Activated T-cell treated with anti-CD3 and anti-CD28 coated beads, Interleukin-2, amount 50 U/mL, for 4 hours (primary cell): ENCODE measurements at places on chromosomes 1 and 21.

GRCh38 chr21:38631676-38632075, 133.4 kb upstream of the ERG start:
- DNase-seq, result no peak

DNA sequence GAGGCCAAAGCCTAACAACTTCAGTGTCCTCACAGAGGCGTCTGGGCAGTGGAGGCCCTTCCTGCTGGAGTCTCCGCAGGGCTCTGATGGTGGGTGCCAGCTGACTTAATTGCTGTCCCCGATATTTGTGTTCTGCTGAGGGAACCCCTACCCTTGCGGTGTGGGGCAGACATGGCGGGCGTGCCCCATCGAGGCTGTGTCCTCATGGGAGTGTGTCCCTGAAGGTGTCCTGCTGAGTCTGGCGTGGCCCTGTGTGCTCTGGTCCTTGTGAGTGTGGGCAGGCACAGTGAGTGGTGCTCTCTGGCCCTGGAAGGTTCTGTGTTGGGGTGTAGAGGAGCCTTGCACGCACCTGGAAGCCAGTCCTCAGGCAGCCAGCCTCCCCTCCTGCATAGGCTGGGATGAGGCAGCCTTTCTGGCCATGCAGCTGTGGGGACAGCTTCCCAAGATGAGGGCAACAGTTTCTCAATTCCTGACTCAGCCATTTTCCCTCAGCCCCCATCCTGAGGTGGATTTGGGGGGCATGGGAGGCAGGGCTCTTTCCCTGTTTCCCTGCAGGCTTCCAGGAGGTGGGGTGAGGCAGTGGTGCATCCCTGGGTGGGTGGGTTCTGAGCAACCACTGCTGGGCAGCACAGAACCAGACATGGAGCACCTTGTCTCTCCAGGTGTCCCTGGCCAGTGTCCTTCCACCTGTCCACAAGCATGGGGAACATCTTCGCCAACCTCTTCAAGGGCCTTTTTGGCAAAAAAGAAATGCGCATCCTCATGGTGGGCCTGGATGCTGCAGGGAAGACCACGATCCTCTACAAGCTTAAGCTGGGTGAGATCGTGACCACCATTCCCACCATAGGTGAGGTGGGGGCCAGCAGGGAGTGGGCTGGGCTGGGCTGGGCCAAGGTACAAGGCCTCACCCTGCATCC, 6.5 kb downstream of the C1orf35 start:
- DNase-seq, result no peak

- DNase-seq, result no peak
Measured at GRCh38 chr1:16171314-16172151, 15.7 kb upstream of the EPHA2 start.

GRCh38 chr1:30852026-30852425, 56.5 kb downstream of the SDC3 start:
- DNase-seq, result no peak

DNA sequence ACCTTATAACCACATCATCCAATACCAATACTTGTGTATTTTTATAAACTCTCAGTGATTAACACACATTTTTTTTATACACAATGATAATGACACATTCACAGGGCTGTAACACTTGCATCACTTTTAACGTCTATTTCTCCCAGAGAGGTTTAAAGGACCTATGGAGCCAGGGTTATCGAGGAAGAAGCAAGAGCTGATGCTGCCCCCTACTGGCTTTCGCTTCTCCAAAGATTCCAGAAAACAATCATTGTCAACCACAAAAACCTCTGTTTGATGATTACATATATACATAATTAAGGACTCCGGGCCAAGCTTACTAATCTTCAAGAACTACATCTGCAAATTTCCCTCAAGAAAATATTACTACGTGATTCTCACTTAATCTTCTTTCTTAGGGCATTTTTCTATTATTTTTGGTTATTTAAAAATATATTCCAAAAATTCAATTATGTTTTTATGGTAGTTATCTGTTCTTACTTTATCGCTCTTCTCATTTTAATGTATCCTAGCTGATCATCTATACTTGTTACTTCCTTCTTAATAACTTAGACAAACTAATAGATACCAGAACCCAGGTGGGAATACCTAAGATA, 214.5 kb downstream of the VAV3 start:
- no peak for DNase-seq

DNA sequence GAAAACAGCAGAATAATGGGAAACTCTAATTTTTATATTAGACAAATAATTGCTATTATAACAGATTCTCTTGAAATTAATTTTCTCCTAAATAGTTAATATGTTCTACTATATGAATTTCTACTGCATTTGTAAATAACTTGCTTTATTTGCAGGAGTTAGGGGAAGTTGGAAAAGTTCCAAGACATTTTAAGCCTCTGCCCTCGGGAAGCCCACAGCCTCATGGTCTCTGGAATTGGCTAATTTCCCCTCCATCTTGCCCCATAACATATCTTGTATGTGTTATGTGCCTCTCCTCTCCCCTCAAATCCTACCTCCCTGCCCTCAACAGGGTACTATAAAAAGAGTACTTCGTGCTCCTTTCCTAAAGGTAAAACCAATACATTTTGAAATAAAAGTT, 271.4 kb upstream of the NR5A2 start:
- DNase-seq, result no peak

DNA sequence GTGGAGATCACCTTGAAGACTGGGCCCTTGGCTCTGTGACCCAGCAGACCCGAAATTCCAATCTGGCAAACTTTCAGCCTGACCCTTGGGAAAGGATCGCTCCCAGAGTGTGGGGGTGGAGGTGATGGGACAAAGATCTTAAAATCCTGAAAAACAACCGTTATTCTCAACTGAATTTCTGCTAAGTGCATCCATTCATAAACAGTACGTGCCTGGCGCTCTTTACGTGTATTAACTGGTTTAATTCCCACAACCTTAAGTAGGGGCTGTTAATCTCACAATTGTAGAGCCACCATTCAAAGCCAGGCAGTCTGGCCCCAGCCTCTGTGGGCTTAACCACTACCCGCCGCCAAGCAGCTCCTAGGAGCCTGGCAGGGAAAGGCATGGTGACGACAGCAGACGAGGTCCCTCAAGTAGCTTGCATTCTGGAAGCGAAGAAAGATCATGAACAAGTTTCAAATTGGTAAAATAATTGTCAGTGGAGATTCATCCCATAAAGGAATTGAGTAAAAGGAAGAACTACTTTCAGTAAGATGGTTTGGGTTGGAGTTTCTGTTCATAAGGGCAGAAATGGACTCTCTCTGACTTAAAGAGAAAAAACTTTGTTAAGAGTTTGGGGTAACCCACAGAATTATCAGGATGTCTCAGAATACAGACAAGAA, 11.4 kb upstream of the RGS16 start:
- DNase-seq, result no peak

- no peak for DNase-seq
Measured at GRCh38 chr1:54857746-54858561, 29.0 kb downstream of the DHCR24 start.

DNA sequence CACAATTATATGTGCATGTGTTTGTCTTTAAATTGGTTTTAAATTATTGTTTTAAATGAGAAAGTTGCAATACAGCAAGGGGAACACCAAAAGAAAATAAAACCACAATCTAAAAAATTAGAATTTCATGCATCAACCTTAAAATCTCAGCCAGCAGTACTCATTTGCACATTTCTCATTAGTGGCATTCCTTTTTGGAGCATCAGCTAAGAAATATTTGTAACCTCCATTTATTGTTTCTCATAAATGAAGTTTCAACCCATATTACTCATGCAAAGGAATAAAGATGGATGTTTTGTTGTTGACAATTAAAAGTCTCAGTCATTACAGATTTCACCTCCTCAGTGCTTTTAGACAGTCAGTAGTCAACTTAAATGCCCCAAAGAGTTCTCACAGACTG, 160.1 kb downstream of the TBX15 start:
- no peak for DNase-seq

DNA sequence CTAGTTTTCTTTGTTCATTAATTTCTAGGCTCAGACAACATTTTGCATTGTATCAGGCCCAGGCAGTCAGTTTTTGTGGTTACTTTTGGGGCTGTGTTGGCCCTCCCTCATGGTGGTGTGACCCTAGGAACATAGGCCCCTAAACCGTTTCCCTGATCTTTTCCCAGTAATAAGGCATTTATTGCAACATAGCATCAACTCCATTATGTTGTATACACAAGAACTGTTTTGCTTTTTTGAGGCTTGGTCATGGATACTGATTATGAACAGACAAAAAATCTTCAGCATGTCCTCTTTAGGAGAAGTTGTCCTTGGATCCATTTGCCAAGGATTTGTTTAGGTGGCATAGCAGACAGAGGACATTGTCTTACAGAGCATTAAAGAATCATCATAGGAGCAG, 10.3 kb downstream of the B3GALT2 start:
- DNase-seq, result no peak

DNA sequence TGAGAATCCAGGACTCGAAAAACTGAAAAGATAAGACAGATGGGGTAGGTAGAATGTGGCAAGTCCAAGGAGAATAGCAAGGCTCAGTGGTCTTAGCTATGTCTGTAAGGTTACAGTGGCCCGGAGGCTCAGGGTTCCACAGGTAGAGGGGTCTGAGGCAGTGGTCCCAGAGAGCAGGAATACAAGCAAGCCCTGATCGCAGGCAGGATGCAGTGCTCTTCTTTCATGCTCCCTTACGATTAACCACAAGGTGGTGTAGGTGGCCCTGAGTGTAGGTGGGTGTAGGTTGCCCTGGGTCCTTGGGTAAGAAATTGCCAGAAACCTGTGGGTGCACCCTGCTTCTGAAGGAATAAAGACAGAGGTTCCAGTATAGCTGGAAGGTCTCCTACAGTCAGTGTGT, 99.1 kb upstream of the RAB3GAP2 start:
- no peak for DNase-seq

GRCh38 chr1:184379111-184379752, 7.6 kb upstream of the C1orf21 start:
- DNase-seq, result no peak

DNA sequence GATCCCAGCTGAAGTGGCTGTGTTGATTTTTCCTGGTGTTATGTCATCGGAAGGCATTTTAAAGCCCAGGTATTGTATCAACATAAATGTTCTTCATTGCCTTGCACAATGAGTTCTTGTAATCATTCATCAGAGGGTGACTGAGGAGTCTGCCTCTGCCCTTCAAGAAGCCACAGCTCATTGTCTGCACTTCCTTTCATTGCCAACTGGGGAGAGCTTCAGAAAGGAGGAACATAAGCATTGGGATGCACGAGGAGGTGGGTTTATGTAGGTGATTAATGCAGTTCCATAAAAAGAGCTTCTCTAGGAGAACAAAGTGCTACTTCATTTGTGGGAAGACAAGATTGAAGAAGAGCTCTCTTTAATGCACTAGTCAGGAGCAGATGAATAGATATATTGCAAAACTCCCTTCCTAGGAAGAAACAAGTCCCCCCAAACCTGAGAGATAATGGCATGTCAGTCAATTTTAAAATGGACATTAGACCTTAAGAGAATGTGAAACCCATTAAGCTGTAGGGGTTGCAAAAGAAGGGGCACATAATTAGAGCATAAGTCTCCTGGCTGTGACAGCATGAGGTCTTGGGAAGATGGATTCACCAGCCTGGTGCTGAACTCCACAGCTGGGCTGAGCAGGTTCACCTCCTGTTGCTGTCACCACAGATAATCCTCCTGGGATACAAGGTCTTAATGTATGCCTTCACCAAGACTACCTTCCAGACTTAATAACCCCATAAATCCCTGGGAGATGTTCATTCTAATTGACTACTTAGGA, 124.6 kb downstream of the BACH1 start:
- DNase-seq, result no peak

DNA sequence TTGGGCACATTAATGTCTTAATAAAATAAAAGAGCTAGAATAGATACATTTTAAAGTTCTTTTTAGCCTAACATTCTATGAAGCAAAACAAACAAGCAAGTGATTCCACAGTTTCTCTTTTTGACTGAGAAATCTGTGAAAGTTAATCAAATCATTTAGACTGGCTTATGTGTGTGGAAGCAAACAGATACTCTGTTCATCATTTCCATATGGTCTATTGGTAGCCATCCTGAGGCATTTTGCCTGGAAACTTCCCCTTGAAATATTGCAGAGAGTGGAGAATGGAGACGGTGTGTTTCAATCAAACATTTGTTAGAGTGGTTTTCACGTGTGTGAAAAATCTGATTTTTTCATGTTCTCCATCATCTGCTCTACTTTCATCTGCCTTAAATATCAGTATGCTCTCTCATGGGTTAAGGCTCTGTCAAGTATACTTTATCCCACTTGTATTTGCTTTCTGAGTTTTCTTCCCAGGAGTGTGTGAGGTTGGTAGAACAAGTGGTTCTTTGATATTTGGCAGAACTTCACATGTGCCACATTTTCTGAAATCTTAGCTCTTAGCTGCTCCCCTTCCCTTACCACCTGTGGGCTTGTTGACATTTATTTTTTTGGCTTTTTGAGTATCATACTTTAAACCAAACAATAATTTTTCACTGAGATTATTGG, 139.1 kb upstream of the PTGFR start:
- no peak for DNase-seq

DNA sequence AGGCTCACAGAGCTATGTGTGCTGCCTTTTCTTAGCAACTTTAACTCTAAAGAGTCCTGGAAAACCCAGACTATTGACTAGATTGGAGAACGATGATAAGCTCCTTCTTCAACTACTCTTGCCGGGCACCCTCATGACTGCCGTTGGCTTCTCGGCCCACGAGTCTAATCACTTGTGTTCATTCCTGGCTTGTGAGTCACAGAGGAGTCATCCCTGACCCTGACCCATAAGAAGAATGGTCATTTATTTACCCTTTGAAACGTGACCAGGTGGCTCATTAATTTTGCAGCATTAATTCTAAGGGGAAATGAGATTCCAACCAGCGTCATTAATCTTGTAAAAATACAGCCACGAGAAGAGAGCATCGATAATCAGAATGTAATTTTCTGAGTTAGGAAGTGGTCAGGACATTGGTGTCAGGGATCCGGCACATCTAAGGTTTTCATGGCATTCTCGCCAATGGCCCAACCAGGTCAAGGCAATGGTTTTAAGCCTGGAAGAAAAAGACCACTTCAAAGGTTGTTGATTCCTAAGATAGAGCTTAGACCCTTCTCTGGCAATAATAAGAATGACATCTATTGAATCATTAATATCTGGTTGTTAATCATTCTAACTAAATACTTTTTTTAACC, 183.6 kb upstream of the RUNX1 start:
- no peak for DNase-seq

DNA sequence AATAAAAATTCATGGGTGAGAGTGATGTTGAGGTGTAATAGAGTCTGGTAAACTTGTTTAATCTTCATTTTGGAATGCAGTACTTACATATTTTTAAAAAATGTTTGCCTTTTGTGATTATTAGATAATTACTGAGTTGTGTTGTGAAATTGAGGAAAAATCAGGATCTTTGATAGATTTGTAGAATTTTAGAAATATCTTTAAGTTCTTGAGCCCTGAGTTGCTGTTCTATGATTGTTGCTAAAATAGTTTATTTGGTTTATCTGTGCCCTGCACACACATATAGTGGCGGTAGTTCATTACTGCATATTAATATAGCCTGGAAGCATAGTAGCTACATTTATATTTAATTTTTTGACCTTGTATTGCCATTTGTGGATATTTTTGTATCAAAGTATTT, 1.6 kb downstream of the B3GALT2 start:
- DNase-seq, result no peak

DNA sequence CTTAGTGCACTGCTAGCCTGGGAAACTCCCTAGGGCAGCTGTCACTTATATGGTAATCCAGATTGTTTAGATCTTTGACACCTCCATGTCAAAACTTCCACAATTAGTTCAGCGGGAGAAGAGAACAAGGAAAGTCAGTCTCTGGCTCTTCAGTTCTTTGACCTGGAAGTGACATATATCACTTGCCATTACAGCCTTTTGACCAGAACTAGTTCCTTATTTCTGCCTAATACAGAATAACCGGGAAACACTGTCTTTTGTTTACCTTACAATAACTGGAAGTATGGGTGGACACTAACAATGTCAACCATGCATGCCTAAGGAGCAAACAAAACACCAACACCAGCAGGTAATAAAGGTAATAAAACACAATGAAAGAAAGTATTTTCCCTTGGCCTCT, 68.3 kb downstream of the C4BPA start:
- DNase-seq, result no peak
